ENCODE measurements at places on chromosomes 13 and 19. TPM values are rescaled to one million over a fixed set of nuclear protein-coding genes. Genes with fewer than 3 reads are reported as not detected.

The ADGRE3 gene
- not detected for total RNA-seq

The MAMSTR gene
- 2.2 TPM for total RNA-seq

The C1QTNF9B gene
- not detected for total RNA-seq

The FAM124A gene
- 5.0 TPM for total RNA-seq

The KLK4 gene
- total RNA-seq = not detected

The PSG6 gene
- not detected for total RNA-seq

The FOSB gene
- total RNA-seq = 1.5 TPM

The ZNF586 gene
- total RNA-seq = 31.6 TPM

The NLRP7 gene
- not detected for total RNA-seq

The ZC3H13 gene
- total RNA-seq = 53.4 TPM

The SIGLEC10 gene
- total RNA-seq = 14.0 TPM

Measured in ureter (tissue), 1 donor.